ENCODE measurements at places on chromosomes 5 and 9. TPM values are rescaled to one million over a fixed set of nuclear protein-coding genes. Genes with fewer than 3 reads are reported as not detected.

DNA sequence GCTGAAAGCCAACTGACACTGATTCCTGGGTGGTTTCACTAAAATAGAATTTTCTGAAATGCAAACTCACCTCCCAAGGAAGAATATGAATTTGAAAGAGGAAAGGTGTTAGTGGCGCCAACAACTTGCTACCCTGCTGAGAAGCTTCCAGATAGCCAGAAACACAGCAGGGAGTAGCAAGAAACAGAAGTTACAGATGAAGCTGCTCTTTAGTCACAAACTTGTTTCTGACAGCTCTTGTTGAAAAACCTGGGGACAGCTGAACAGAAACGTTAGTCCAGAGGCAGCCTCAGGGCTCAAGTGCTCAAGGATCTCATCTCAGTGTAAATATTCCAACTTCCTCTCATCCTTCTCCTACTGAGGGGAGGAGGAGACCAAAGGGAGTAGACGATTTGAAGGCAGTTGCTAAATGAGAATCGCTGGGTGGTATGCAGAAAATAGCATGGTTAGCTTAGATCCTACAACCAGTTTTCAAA lies 184.1 kb downstream of the PDE4D start:
- no peaks in the 10 kb centered on the region for H3K4me1 ChIP-seq
- H3K27me3 ChIP-seq: no peaks in the 10 kb centered on the region
- H3K27ac ChIP-seq: no peak overlapping the region
- H3K4me3 ChIP-seq: no peak overlapping the region
- DNase-seq: no peak

GRCh38 chr5:108876451-108876850 lies 128.8 kb downstream of the FER start:
- no peaks in the 10 kb centered on the region for H3K4me1 ChIP-seq
- DNase-seq: no peak
- H3K27me3 ChIP-seq: no peaks in the 10 kb centered on the region
- no peaks in the 10 kb centered on the region for H3K36me3 ChIP-seq

GRCh38 chr9:33637881-33638280 lies 113.8 kb downstream of the ANKRD18B start:
- DNase-seq: no peak
- no peaks in the 10 kb centered on the region for H3K27me3 ChIP-seq
- no peaks in the 10 kb centered on the region for H3K36me3 ChIP-seq
- no peak overlapping the region for H3K27ac ChIP-seq
- H3K4me3 ChIP-seq: no peak overlapping the region

DNA sequence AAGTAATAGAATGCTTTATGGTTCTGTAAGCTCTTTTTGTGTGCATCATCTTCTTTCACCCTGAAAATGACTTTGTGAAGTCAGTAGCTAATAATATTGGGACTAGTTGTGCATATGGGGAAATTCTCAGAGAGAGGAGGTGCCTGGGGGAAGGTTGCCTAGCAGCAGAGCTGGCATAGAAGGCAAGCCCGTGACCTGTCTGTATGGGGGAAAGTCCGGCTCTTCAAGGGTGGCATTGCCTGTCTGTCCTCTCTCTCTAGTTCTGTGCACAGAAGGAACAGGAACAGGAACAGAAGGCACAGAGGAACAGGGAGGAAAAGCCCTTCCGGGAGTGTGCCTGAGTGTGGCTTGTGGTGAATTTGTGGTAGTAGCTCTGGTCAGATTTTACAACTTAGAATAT lies 33.1 kb downstream of the SH3GL2 start:
- H3K27ac ChIP-seq: no peak overlapping the region
- DNase-seq: no peak
- no peaks in the 10 kb centered on the region for H3K4me1 ChIP-seq

- no peaks in the 10 kb centered on the region for H3K36me3 ChIP-seq
- no peaks in the 10 kb centered on the region for H3K4me1 ChIP-seq
- H3K4me3 ChIP-seq: no peak overlapping the region
- no peak for DNase-seq
Measured at GRCh38 chr9:134846187-134846586, 34.4 kb upstream of the FCN2 start.

- H3K27me3 ChIP-seq: no peaks in the 10 kb centered on the region
- H3K27ac ChIP-seq: peak overlapping the region; percentile 100
- DNase-seq: no peak
Measured at GRCh38 chr9:95003689-95004410, 277.4 kb downstream of the AOPEP start.

DNA sequence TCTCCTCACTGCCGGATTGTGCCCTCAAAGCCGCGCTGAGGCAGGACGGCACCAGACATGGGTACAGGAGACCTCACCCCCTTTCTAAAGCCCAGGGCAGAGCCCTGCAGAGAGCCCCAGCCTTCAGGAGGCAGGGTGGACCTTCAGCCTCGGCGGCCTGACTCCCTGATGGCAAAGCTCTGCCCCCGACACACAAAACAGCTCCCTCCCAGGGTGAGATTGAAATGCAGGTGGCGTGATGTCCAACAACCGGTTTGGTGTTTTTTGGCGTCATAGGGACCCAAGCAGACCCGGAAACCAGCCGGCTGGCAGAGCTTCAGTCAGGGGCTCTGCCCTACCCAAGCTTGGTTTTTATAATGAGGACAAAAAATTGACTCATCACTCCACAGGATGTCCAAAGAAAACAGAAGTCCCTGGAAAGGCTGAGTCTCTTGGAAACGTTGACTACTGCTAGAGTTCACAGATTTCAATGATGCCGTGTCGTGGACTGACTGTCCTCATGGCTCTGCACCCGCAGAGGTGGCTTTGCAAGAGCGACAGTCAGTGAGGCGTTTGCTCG lies 275.2 kb upstream of the IRX1 start:
- H3K27me3 ChIP-seq: no peaks in the 10 kb centered on the region
- DNase-seq: no peak
- no peak overlapping the region for H3K27ac ChIP-seq

DNA sequence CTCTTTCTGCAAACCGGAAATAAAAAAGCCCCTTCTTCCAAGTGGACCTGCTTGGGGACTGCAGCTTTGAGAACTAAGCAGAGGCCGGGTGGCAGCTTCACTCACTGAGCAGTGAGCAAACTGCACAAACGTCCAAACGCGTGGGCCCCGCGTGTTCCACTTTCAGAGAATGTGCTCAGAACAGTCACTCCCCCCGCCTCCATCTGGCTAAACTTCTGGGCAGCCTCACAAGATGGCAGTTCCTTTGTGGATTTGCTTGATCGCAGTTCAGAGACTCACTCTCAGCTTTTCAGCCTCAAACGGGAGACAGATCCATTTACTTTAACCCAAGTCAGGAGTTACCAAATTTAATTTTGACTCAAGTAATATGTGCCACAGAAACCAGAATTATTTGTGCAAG lies 216.6 kb downstream of the TLE1 start:
- no peaks in the 10 kb centered on the region for H3K27me3 ChIP-seq
- H3K27ac ChIP-seq: no peak overlapping the region
- H3K36me3 ChIP-seq: no peaks in the 10 kb centered on the region
- no peaks in the 10 kb centered on the region for H3K4me1 ChIP-seq
- no peak overlapping the region for H3K4me3 ChIP-seq

DNA sequence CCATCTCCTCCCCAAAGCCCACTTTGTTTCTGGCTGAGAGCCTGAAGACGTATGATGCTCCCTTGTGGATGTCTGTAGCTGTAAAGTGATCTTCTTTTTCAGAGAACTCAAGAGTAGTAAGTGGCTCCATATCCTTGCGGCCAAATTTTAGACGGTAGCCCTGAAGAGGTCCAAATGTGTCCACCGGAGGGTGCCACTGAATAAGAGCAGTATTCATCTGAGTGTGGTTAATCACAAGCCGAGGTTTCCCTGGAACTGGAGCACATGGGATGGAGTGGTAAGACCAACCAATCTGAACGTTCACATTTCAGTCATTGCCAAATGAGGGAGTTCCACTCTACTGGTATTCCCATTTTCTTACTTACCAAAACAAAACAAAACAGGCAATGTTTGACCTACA lies 686.5 kb upstream of the DMAC1 start:
- no peaks in the 10 kb centered on the region for H3K36me3 ChIP-seq
- no peaks in the 10 kb centered on the region for H3K4me1 ChIP-seq
- no peak overlapping the region for H3K4me3 ChIP-seq
- DNase-seq: no peak

- H3K4me3 ChIP-seq: no peak overlapping the region
- H3K4me1 ChIP-seq: no peaks in the 10 kb centered on the region
- H3K27ac ChIP-seq: no peak overlapping the region
- DNase-seq: no peak
Measured at GRCh38 chr9:110707419-110707818, 38.8 kb downstream of the MUSK start.

- no peak for DNase-seq
- peaks cover 44% of the 10 kb centered on the region for H3K36me3 ChIP-seq
Measured at GRCh38 chr5:172920447-172920849, 38.8 kb upstream of the RPL26L1 start.

- no peaks in the 10 kb centered on the region for H3K36me3 ChIP-seq
- H3K4me3 ChIP-seq: no peak overlapping the region
- H3K4me1 ChIP-seq: peaks cover 6% of the 10 kb centered on the region
- no peak for DNase-seq
- no peak overlapping the region for H3K27ac ChIP-seq
- H3K27me3 ChIP-seq: no peaks in the 10 kb centered on the region
Measured at GRCh38 chr9:16637911-16638310, 232.6 kb downstream of the BNC2 start.

- H3K4me3 ChIP-seq: no peak overlapping the region
- peaks cover 17% of the 10 kb centered on the region for H3K4me1 ChIP-seq
- no peak for DNase-seq
- no peak overlapping the region for H3K27ac ChIP-seq
Measured at GRCh38 chr5:1317921-1318565, 23.2 kb upstream of the TERT start.

GRCh38 chr9:98770717-98771116 lies 25.6 kb downstream of the ANKS6 start:
- no peak overlapping the region for H3K27ac ChIP-seq
- no peaks in the 10 kb centered on the region for H3K27me3 ChIP-seq
- H3K4me1 ChIP-seq: no peaks in the 10 kb centered on the region
- no peak overlapping the region for H3K4me3 ChIP-seq

GRCh38 chr5:11590475-11590874 lies 313.8 kb downstream of the CTNND2 start:
- H3K4me1 ChIP-seq: no peaks in the 10 kb centered on the region
- H3K36me3 ChIP-seq: no peaks in the 10 kb centered on the region
- no peak for DNase-seq
- no peaks in the 10 kb centered on the region for H3K27me3 ChIP-seq
- H3K27ac ChIP-seq: no peak overlapping the region
- no peak overlapping the region for H3K4me3 ChIP-seq

- no peak for DNase-seq
- peaks cover 56% of the 10 kb centered on the region for H3K4me1 ChIP-seq
- H3K4me3 ChIP-seq: no peak overlapping the region
- H3K27me3 ChIP-seq: no peaks in the 10 kb centered on the region
- peak overlapping the region; percentile 66 for H3K27ac ChIP-seq
Measured at GRCh38 chr9:92507005-92507404, 24.7 kb upstream of the ASPN start.

DNA sequence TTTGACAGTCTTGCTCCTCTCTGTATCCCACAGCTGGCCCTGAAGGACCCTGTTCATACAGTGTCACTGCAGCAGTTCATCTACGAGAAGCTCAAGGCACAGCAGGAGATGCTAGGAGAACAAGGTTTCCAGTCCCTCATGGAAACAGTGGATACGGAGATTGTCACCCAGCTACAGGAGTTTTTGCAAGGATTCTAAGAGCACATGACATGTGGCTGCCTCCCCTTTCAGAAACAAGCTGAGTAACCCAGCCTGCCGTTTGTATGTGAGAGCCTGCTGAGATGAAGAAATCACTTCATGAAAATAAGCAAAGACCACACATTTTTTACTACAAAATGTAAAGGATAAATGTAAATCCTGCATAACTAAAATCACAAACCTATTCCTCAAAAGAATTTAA lies 48.5 kb downstream of the LRRC70 start:
- H3K4me3 ChIP-seq: no peak overlapping the region
- no peaks in the 10 kb centered on the region for H3K4me1 ChIP-seq
- H3K36me3 ChIP-seq: no peaks in the 10 kb centered on the region
- no peak for DNase-seq

GRCh38 chr5:33212439-33212838 lies 228.3 kb upstream of the TARS1 start:
- H3K27ac ChIP-seq: no peak overlapping the region
- no peaks in the 10 kb centered on the region for H3K36me3 ChIP-seq
- no peaks in the 10 kb centered on the region for H3K4me1 ChIP-seq
- no peaks in the 10 kb centered on the region for H3K27me3 ChIP-seq
- DNase-seq: no peak

DNA sequence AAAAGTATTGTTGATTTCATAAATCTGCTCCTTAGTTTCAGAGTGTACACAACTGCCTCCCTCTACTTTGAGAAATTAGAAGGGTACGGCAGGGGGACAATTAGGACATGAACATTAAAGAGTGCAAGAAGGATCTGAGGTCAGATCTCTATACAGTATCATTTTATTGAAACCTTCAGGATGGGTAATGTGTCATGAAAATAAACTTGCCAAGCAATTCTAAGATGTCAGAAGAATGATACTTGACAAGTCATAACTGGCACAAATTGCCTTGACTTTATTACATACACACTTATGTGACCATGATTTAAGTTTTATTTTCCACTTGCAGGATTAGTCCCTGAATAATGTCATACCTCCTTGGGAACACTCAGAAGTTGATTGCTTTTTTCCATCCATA lies 92.8 kb downstream of the PLPP1 start:
- no peak overlapping the region for H3K27ac ChIP-seq
- H3K4me1 ChIP-seq: peaks cover 51% of the 10 kb centered on the region
- H3K4me3 ChIP-seq: no peak overlapping the region
- DNase-seq: no peak
- H3K27me3 ChIP-seq: no peaks in the 10 kb centered on the region
- no peaks in the 10 kb centered on the region for H3K36me3 ChIP-seq

DNA sequence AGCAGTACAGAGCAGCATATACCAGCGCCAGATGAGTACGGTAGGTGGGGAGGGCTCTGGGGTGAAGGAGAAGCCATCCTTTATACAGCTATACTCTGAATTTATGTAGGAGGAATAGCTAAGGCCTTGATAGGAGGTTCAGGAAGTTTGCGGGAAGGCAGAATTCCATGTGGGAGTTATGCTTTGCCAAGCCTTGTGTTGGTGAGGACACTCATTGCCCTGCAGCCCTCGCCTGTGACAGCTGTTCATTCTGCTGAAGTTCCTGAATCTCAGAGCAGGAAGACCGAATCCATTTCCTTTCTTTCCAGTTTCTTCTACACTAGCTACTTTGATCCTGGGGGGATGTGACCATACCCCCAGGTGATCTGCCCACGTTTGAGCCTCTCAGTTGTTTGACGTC lies 7.7 kb downstream of the MFAP3 start:
- no peak overlapping the region for H3K4me3 ChIP-seq
- no peaks in the 10 kb centered on the region for H3K36me3 ChIP-seq
- no peak overlapping the region for H3K27ac ChIP-seq
- DNase-seq: no peak
- H3K4me1 ChIP-seq: peaks cover 24% of the 10 kb centered on the region
- H3K27me3 ChIP-seq: no peaks in the 10 kb centered on the region

GRCh38 chr9:120710110-120710981 lies 3.9 kb downstream of the MEGF9 start:
- H3K4me1 ChIP-seq: peaks cover 71% of the 10 kb centered on the region
- H3K36me3 ChIP-seq: no peaks in the 10 kb centered on the region
- peak overlapping the region; percentile 29 for H3K4me3 ChIP-seq
- no peak for DNase-seq
- H3K27ac ChIP-seq: peak overlapping the region; percentile 80
- no peaks in the 10 kb centered on the region for H3K27me3 ChIP-seq

Gene ARID3C
- not detected for total RNA-seq

Gene OR13D1
- total RNA-seq: not detected

Gene UHRF2
- 70.0 TPM for total RNA-seq

Gene SHC3
- total RNA-seq: 6.1 TPM

Gene BSPRY
- 3.9 TPM for total RNA-seq

Gene SLC34A1
- total RNA-seq: not detected

Gene GABRA1
- total RNA-seq: not detected

Gene SEMA6A
- 28.7 TPM for total RNA-seq
